ENCODE measurements at places on chromosomes 7 and 10. TPM values are rescaled to one million over a fixed set of nuclear protein-coding genes. Genes with fewer than 3 reads are reported as not detected.
A peak's percentile ranks its signal among the peaks of the same experiment; 100 is the strongest.

DNA sequence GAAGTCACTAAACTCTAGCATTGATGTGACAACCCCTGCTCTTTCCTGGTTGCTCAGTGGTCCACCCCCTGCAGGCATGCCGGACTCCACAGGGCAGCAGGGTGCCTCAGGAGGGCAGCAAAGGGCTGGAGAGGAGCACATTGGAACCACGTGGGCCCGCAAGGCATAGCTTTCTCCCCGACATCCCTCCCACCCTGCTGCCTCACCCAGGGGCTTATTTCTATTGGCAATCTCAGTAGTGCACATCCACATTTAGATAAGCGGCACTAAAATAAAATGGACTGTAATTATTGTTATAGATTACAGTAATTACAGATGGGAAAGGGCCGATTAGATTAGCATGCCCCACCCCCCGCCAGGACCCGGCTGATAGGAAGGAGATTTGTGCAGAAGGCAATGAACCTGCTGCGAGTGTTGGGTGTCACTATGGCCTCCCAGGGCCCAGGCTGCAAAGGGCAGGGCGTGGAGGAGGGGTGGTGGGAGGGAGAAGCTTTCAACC is 580.1 kb downstream of the GRID1 start:
- DNase-seq = no peak

GRCh38 chr10:49610114-49610457 is at the start of gene SLC18A3:
SLC18A3 (plus strand) TSS chr10:49610310; CDS start chr10:49610741, 431 bp downstream.
- no peak for DNase-seq

DNA sequence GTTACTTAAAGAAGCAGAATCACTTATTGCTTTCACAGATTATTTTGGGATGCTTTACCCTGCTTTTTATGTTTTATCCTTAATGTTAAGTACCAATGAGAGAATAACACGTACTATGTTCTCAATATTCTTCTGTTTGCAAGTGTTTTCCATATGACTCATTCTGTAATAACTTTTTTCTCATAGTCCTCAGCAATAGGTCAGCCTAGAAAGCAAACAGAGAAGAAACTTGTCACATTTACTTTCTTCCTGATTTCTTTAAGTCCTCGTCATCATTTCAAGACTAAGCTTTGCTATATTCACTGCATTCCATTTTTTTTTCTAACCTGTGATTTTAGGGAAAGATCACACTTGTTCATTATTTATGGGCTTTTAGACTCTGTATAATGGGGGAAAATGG is 6.8 kb upstream of the AGR2 start:
- peak; percentile 62 for DNase-seq

DNA sequence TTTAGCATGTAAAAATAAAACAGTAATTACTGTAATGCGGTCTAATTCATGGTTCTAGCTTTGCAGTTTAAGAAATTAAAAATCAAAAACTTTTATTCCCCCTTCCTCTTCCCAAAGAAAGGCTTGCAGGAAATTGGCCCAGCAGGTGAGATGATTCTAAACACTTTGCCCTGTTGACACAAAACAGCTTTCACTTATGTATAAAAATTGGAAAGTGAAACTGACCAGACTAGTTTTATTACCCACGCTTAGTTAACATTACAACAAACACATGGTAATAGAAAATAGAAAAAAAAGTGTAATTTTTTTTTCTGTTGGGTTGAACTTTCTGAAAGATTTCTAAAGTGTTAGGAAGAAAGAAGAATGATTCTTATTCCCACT is 1.2 kb upstream of the CCDC6 start:
- no peak for DNase-seq

- DNase-seq = no peak
Observed at GRCh38 chr7:128041203-128041602, 10.0 kb upstream of the LRRC4 start.

DNA sequence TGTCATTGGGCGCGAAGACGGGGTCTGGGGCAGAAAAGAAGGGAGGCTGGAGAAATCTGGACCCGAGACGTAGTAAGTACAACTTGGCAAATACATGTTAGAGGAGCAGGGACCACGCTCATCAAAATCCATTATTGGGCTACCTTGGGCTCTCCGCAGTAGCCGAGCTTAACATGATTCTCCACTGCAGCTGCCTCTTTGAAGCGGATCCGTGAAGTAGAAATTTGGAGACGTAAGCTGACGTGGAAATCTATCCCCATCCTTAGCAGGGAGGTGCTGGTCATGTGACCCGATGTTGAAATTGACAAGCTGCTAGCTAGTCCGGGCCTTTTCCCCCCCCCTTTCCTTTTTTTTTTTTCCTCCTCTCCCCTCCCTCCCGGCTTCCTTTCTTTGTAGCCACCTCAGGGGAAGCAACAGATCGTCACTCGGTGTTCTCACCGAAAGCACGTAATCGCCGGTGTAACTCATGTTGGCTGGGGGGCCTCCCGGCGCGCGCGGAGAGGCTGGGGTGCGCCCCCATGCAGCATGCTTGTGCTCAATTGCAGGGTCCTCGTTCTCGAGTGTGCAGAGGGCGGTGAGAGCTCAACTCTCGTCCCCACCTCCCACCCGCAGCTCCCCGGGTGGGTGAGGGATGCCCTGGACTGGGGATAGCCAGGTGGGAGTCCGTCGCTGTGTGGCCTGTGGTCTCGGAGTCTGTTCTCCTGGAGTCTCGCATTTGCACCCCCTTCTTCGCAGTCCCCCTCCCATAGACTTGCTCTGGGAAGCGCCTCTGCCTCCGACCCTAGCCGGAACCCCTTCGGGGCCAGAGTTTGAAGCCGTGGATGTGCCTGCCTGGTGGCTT is at the start of gene HOXA11:
TSS of gene HOXA11 (minus strand) at position 220 of the 841 bp plus-strand sequence. CDS start at position 132, 88 bp downstream.
- DNase-seq = peak; percentile 94

DNA sequence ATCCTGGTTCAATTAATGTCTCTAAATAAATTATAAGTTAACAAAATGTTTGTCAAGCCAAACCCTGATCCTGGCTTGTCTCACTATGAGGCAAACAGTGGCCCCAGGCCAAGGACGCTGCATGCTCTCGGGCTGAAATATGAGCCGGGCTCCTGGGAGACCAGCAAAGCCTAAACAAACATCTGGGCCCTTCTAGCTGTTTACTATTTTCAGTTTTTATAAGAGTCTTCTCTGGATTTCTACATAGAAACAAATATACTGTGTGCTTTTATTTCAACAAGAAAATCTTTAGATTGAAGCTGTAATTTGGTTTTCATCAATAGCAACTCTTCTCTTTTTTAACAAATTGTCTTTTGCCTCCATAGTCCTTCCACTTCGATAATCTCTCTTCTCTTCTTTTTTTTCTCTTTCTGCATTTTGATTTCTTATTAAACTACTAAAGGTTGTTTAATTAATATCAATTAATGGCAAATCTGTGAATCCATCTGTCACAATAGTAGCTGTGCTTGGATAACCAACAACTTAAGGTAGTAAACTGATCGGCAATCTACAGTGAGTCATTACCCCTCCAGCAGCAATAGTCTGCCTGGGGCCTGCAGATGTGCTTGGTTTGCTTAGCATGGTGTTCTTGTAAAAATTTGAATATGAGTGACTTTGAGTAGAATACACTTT is 83.3 kb upstream of the DNAJC1 start:
- DNase-seq = peak; percentile 28

GRCh38 chr7:147721962-147722830 is 868.4 kb upstream of the C7orf33 start:
- no peak for DNase-seq

DNA sequence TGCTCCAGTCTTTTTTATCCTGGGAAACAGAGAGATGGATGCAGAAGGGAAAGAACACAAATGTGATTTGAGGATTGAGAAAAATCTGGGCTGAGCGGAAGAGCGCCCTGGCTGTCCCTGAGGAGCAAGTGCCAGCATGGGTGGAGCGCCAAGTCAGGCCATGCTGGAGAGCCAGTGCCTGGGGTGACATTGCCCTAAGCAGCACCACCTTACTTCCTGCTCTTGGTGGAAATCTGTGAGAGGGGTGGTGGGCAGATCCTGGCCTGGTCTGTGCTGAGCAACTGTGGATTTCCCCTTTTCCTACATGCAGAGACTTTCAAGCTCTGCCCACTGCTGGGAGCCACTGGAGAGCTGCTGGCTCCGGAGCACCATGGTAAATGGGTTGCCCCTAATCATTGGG is 36.9 kb downstream of the DDIT4 start:
- no peak for DNase-seq

GRCh38 chr10:1444826-1445225 is 292.5 kb downstream of the ADARB2 start:
- no peak for DNase-seq

DNA sequence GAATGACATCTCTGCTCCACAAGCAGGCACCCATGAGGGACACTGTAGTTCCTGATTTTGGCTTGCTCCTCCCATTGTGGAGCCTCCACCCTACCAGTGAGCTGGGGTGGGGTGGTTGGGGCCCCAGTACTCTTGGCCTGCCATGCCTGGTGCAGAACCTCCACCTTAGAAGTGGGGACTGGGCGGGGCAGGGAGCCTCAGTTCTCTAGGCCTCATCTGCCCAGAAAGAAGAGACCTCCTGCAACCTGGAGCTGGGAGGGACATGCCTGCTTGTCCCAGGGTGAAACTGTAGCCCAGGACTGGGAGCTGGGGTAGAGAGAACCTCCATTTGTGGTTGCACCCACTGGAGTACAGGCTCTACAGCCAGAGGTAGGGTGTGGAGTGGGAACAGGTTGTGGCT is 14.4 kb downstream of the RAMP3 start:
- DNase-seq = no peak

GRCh38 chr10:55183993-55184392 is 383.0 kb upstream of the PCDH15 start:
- no peak for DNase-seq

DNA sequence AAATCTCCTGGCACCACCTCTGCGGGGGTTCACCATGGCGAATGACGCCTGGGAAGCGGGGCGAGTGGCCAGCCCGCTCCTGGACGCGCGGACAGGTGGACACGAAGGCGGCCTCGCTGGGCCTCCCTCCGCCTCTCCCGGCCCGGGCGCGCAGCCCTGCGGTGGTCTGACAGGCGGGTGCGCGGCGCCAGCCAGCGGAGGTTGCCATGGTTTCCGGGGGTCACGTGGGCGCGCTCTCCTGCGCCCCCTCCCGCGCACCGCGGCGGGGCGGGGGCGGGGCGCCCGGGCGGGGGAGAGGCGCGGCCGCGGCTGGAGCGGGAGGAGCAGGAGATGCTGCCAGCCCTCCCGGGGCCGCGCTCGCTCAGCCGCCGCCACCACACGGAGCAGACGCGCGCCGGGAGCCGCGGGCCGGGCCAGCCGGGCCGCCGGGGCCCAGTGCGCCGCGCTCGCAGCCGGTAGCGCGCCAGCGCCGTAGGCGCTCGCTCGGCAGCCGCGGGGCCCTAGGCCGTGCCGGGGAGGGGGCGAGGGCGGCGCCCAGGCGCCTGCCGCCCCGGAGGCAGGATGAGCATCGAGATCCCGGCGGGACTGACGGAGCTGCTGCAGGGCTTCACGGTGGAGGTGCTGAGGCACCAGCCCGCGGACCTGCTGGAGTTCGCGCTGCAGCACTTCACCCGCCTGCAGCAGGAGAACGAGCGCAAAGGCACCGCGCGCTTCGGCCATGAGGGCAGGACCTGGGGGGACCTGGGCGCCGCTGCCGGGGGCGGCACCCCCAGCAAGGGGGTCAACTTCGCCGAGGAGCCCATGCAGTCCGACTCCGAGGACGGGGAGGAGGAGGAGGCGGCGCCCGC is at the start of gene PRKAR2B:
TSS of gene PRKAR2B (plus strand) at position 359 of the 848 bp plus-strand sequence. CDS start at position 562, 203 bp downstream.
- DNase-seq = no peak

- DNase-seq = no peak
Observed at GRCh38 chr7:74356589-74357315, 67.5 kb downstream of the CLIP2 start.

DNA sequence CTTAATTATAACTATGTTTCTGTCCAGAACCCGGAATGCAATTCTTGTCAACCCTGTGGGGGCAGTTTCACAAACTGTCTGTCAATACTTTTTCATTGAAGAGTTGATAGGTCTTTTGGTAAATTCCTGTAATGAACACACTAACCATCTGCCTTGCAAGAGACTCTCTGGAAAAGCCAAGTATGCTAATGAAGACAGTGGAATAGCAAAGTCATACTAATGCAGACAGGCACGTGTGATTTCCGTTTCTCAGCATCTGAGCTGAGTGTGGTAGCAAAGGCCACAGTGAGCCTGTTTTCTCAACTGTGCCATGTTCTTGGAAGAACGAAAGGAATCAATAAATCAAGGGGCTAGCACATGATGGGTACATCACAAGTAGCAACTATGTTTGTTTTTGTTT is 494.1 kb upstream of the NRP1 start:
- no peak for DNase-seq

DNA sequence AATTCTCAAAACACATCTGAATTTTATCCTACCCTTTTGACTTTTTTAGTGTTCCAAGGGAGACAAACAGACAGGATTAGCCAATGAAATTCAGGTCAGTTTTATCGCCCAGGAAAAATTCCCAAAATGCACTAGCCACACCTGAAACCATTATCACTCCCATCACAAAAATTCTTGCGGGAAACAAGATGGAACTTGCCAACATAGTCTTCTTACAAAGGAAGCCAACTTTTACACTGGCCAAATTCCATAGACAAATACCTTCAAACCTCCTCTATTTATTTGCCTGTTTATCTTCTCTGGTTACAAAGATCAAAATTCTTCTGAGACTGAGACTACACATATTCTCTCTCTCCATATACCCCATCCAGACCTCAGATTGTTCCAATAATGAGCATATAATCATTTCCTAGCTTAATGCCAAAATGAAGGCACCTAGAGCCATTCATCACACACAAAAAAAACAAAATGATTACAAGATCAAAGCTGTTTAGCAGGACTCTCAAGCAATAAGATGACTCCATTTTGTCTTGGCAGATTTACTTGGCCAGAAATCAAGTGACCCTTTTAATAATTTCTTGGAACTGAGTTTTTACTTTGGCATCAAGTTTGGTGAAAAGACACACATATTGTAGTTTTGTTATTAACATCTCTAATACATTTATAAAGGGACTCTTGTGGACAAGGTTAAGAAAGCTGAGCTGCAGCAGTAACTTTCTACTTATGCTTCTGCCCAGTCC is 30.2 kb downstream of the MET start:
- DNase-seq = no peak

DNA sequence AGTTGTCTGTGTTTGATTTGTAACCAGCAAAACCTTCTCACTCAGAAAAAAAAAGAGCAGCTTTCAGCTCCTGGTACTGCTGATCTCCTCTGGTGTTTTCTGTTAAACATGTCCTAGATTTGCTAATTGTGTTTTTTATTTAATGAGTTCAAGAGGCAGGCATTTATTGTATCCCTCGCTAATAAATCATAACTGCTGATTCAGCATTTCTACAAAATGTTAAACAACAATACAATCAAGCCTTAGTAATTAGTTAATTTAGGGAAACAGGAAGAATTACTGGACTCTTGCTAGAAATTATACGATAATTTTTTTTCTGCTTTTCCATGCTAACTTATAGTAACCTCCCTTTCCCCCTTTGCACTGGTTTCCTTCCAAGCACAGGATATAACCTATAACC is 66.8 kb upstream of the NRP1 start:
- DNase-seq = no peak

NUPR2 gene
- not detected for polyA plus RNA-seq

MMD2 gene
- not detected for polyA plus RNA-seq

TYW1B gene
- 0.66 TPM for polyA plus RNA-seq

ELN gene
- 419 TPM for polyA plus RNA-seq

SEMA4G gene
- polyA plus RNA-seq = 4.3 TPM

NME8 gene
- polyA plus RNA-seq = not detected

CPA1 gene
- polyA plus RNA-seq = not detected

Data from BJ (cell line).